ENCODE measurements at places on chromosomes 13 and 19. TPM values are rescaled to one million over a fixed set of nuclear protein-coding genes. Genes with fewer than 3 reads are reported as not detected.

- no peak overlapping the region for H3K27ac ChIP-seq
- H3K36me3 ChIP-seq, result no peaks in the 10 kb centered on the region
- H3K4me3 ChIP-seq, result no peak overlapping the region
- DNase-seq, result no peak
- H3K27me3 ChIP-seq, result peaks cover 3% of the 10 kb centered on the region
These were observed 99.3 kb upstream of the SOX1 start for GRCh38 chr13:111967572-111968201.

Gene ABHD13
- polyA plus RNA-seq, result 3.8 TPM

Gene N4BP2L1
- 2.7 TPM for polyA plus RNA-seq

DNA sequence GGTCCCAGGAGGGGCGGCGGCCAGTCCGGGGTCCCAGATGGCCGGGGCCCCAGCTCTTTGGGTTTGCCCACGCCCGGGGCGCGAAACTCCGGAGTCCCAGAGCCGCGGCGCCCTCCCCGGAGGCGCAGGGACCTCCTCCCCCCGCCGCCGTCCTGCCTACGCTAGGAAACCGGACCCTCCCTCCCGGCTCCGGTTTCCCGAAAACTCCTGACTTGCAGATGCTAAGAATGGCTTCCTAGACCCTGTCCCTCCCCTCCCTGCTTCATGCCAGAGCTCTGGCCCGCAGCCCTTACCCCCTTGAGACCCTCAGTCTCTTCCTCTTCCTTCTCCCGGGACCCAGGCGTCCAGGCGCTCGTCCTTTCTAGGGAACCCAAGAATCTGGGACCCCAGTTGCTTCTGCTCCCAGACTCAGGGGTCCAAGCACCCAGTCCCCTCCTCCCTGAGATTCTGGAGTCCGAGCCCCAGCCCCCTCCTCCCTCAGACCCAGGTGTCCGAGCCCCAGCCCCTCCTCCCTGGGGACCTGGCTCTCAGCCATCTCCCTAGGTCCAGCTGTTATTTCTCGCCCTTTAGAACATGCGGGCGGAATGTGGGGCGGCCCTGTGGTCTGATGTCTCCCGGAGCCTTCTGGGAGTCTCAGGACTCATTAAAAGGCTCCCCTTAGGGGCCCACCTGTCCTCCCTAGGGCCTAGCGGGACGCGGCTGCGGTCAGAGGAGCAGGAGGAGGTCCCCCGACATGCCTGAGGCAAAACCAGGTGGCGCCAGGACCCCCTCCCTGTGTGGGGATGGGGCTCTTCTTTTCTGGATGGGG, at the start of gene MYBPC2:
MYBPC2 (plus strand) TSS at position 672 of the 808 bp plus-strand sequence; CDS start at position 734, 62 bp downstream.
- peak within 1 kb of the TSS; percentile 87 for H3K27ac ChIP-seq
- H3K4me3 ChIP-seq, result peak within 1 kb of the TSS; percentile 79
- peaks cover 24% of the 10 kb centered on the region for H3K36me3 ChIP-seq
- H3K27me3 ChIP-seq, result peaks cover 11% of the 10 kb centered on the region
- DNase-seq, result no peak

- no peaks in the 10 kb centered on the region for H3K36me3 ChIP-seq
- H3K27me3 ChIP-seq, result no peaks in the 10 kb centered on the region
- no peaks in the 10 kb centered on the region for H3K4me1 ChIP-seq
- H3K27ac ChIP-seq, result no peak overlapping the region
These were observed 115.5 kb downstream of the LACC1 start for GRCh38 chr13:43994999-43995859.

DNA sequence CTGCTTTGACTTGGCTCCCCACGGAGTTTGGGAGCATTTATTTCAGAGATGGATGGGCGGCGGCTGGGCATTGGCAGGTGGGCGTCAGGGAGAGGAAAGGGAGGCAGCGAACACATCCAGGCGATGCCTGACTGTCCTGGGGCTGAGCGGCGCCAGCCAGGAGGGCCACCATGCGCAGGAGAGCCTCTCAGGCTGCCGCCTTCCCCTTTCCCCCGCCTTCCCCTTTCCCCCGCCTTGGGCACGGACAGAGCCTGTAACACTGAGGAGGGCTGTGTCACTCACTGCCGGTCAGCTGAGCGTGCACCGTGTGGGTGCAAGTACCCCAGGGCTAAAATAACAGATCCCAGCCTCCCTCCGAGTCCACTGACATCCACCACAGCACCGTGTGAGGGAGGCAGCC, 11.4 kb downstream of the MCF2L start:
- H3K27me3 ChIP-seq, result no peaks in the 10 kb centered on the region
- H3K4me1 ChIP-seq, result no peaks in the 10 kb centered on the region
- peak overlapping the region; percentile 58 for H3K4me3 ChIP-seq
- DNase-seq, result no peak
- H3K36me3 ChIP-seq, result no peaks in the 10 kb centered on the region

DNA sequence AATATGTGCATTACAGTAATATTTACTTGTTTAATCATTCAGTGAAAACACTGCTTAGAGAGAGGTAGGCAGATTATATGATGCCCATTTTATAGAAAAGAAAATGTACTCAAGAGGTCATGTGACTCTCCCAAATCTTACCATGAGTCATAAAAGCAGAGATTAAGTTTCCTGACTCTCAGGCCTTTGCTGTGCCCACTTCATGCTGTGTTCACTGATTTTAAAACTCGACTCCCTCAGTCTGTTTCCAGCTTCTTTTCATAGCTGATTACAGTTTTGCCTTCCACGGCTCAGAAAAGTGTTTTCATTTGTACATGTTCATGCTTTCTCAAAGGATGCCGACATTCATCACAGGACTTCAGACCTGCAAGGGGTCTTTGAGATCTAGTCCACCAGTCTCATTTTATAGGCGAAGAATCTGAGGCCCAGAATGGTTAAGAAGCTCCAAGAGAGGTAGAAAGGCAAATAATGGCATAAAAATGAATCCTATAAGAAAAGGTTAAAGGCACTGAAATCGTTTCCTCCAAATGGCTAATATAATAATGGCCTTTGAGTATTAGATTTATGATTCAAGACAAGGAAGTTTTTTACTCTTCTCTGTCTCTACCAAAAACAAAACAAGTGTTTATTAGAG, 9.0 kb upstream of the IPO5 start:
- H3K4me3 ChIP-seq, result no peak overlapping the region
- DNase-seq, result no peak
- no peak overlapping the region for H3K27ac ChIP-seq
- no peaks in the 10 kb centered on the region for H3K4me1 ChIP-seq

- H3K27ac ChIP-seq, result no peak overlapping the region
- H3K27me3 ChIP-seq, result no peaks in the 10 kb centered on the region
- peaks cover 9% of the 10 kb centered on the region for H3K4me1 ChIP-seq
- no peak overlapping the region for H3K4me3 ChIP-seq
- no peak for DNase-seq
These were observed 9.9 kb downstream of the LTBP4 start for GRCh38 chr19:40611096-40611495.

Gene HCN2
- polyA plus RNA-seq, result not detected

- peak; percentile 55 for DNase-seq
- peak overlapping the region; percentile 84 for H3K27ac ChIP-seq
- H3K27me3 ChIP-seq, result no peaks in the 10 kb centered on the region
- H3K4me3 ChIP-seq, result peak overlapping the region; percentile 81
These were observed 1.3 kb downstream of the GADD45B start for GRCh38 chr19:2477141-2477710.

GRCh38 chr13:51856027-51856736, 5.6 kb upstream of the CCDC70 start:
- no peaks in the 10 kb centered on the region for H3K27me3 ChIP-seq
- DNase-seq, result no peak
- no peak overlapping the region for H3K27ac ChIP-seq
- H3K36me3 ChIP-seq, result no peaks in the 10 kb centered on the region

DNA sequence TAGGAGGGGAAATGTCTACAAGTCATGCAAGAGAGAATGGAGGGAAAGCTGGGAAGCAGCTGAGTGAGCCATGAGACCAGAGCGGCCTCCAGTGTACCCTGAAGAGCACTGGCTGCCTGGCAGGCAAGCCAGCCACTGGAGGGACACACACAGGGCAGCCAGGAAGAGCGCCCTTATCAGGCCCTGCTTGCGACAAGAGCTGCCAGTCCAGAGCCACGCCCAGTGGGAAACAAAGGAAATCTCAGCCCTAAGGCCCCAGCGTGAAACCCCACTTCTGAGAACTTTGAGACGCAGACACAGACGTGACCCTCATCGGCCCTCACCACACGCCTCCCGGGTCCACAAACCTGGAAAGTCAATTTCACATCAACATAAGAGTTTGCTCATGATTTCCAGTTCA, 105.0 kb downstream of the STK24 start:
- H3K27me3 ChIP-seq, result no peaks in the 10 kb centered on the region
- peaks cover 33% of the 10 kb centered on the region for H3K36me3 ChIP-seq
- H3K4me3 ChIP-seq, result no peak overlapping the region
- no peak for DNase-seq
- H3K4me1 ChIP-seq, result peaks cover 18% of the 10 kb centered on the region

DNA sequence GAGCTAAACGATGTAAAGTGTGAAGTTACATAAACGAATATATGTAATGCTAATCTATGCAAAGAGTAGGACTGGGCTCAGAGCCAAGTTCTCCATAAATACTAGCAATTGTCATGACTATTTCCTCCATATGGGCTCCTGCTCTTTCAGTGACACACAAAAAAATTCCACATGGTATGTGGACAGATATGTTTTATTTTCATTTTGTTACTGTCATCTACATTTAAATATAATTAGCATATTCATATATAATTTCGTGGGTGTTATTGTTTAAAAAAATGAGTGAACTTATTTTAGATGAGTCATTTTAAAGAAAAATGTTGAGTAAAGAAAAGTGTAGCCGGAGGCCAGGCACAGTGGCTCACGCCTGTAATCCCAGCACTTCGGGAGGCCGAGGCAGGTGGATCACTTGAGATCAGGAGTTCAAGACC, 5.0 kb upstream of the IGSF23 start:
- H3K4me3 ChIP-seq, result no peak overlapping the region
- no peaks in the 10 kb centered on the region for H3K27me3 ChIP-seq
- H3K4me1 ChIP-seq, result no peaks in the 10 kb centered on the region

Gene CEACAM4
- polyA plus RNA-seq, result 0.03 TPM

Gene SYT5
- polyA plus RNA-seq, result not detected

- H3K4me1 ChIP-seq, result no peaks in the 10 kb centered on the region
- H3K36me3 ChIP-seq, result no peaks in the 10 kb centered on the region
- H3K4me3 ChIP-seq, result no peak overlapping the region
- H3K27me3 ChIP-seq, result no peaks in the 10 kb centered on the region
- H3K27ac ChIP-seq, result no peak overlapping the region
These were observed 10.4 kb downstream of the SPINT2 start for GRCh38 chr19:38274739-38275138.

DNA sequence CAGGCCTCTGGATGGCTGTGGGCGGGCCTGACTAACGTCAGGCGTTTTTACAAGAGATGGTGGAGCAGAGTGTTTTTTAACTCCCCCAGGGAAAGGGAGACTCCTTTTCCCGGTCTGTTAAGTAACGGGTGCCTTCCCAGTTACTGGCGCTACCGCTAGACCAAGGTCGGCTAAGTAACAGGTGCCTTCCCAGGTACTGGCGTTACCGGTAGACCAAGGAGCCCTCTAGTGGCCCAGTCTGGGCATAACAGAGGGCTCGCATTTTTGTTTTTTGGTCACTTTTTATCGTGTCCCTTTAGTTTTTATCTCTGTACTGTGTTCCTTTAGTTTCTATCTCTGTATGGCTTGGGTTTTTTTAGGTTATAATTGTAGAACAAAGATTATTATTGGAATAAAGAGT, 10.0 kb downstream of the ZNF383 start:
- H3K4me3 ChIP-seq, result no peak overlapping the region
- no peak for DNase-seq
- peaks cover 20% of the 10 kb centered on the region for H3K36me3 ChIP-seq
- H3K27ac ChIP-seq, result no peak overlapping the region

- no peaks in the 10 kb centered on the region for H3K36me3 ChIP-seq
- DNase-seq, result no peak
- H3K27me3 ChIP-seq, result no peaks in the 10 kb centered on the region
- H3K27ac ChIP-seq, result no peak overlapping the region
These were observed 362.6 kb downstream of the KLF5 start for GRCh38 chr13:73421310-73421912.

Gene TJP3
- polyA plus RNA-seq, result 0.46 TPM

DNA sequence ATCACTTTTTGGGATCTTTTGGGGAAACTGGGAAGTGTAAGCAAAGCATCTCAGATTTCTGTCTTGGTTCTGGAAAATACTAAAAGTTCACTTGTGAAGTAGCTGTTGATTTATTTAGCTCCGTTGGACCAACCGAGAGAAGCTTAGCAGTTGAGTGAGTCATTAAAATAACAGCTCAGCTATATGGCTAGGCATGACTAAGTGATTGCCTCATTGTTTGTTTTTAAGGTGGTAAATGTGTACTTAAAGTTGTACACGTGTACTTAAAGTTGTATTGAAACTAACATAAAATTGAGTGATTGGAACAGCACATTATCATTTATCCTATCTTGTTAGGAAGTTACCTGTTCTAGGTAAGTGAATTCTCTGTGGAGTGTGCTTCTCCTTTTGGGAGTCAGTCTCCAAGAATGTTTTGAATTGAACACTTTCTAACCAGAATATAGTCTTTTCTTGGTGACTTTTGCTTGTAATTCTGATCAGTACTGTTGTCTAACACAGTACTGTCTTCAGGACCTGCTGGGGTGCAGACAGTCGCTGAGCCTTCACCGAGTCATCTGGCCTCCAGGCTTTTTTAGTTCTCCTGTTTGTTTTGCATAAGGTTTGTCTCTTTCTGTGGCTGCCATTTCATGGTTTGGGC, 2.9 kb upstream of the DCUN1D2 start:
- H3K4me1 ChIP-seq, result peaks cover 50% of the 10 kb centered on the region

DNA sequence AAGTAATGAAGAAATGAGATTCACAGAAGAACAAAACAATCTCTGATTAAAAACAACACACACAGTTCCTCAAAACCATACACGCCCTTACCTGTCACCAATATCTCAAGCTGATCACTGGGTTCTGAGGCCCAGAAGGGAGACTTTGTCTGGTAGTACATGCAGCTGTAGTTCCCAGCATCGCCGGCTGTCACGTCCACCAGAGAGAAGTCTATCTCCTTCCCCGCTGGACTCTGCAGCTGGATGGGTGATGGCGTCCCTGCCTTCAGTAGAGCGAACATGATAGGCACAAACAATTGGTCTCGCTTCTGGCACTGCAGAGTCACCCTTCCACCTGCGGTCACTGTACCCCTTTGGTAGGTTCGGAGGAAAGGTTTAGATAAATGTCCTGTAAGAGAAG, 7.3 kb downstream of the TARM1 start:
- H3K27me3 ChIP-seq, result no peaks in the 10 kb centered on the region
- no peak for DNase-seq
- no peaks in the 10 kb centered on the region for H3K4me1 ChIP-seq
- no peak overlapping the region for H3K27ac ChIP-seq
- H3K4me3 ChIP-seq, result no peak overlapping the region
- no peaks in the 10 kb centered on the region for H3K36me3 ChIP-seq

DNA sequence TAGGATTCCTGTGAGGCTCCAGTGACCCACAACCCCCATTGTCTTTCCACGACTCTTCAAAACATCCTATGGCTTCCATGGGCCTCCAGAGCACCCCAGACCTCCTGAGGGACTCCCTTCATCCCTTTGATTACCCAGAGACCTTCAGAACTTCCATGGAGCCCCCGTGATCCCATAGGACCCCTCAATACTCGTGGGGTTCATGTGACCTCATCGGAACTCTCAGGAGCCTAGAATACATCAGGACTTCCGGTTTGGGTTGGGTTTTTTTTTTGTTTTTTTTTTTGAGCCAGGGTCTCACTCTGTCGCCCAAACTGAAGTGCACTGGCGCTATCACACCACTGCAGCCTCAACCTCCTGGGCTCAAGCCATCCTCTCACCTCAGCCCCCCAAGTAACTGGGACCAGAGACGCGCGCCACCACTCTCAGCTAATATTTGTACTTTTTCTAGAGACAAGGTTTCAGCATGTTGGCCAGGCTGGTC, 774 bp downstream of the ALDH16A1 start:
- DNase-seq, result no peak
- H3K4me1 ChIP-seq, result peaks cover 11% of the 10 kb centered on the region
- peak overlapping the region; percentile 93 for H3K4me3 ChIP-seq
- peak overlapping the region; percentile 94 for H3K27ac ChIP-seq
- peaks cover 12% of the 10 kb centered on the region for H3K36me3 ChIP-seq

Data from psoas muscle (tissue), 8 donors.